ENCODE measurements at places on chromosomes 1 and 21. TPM values are rescaled to one million over a fixed set of nuclear protein-coding genes. Genes with fewer than 3 reads are reported as not detected.
A peak's percentile ranks its signal among the peaks of the same experiment; 100 is the strongest.

DNA sequence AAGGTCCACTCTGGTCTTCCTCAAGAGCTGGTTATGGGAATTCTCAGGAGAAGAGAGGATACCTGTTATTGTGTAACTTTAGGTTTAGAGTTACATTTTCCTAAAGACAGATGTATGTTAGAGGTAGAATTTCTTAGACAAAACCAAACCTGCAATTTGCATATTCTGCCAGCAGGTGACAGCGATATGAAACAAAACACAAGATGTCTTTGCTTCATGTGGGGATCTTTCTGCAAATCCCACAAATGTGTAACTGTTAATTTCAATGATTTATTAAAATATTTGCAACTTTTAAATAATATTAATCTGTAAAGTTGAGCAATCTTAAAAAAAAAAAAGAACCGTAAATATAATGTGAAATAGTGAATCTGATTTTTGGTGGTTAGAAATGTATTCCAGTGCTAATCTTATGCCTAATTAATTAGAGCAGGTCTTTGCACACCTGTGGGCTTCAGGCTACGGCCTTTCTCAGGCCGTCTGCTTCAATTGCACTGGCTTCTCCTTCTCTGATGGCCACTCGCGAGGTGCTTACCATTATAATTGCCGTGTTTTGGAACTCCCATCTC, 33.4 kb downstream of the FAM78B start:
- no peak for DNase-seq
- no peak overlapping the region for H3K27ac ChIP-seq
- H3K4me1 ChIP-seq, result no peaks in the 10 kb centered on the region
- H3K27me3 ChIP-seq, result peaks cover 5% of the 10 kb centered on the region

- no peak for DNase-seq
- H3K4me1 ChIP-seq, result peaks cover 19% of the 10 kb centered on the region
- H3K36me3 ChIP-seq, result peaks cover 52% of the 10 kb centered on the region
- H3K4me3 ChIP-seq, result no peak overlapping the region
- H3K27me3 ChIP-seq, result no peaks in the 10 kb centered on the region
- H3K27ac ChIP-seq, result peak overlapping the region; percentile 71
Observed at GRCh38 chr1:24900985-24901781, 28.9 kb downstream of the RUNX3 start.

- no peak overlapping the region for H3K4me3 ChIP-seq
- peaks cover 8% of the 10 kb centered on the region for H3K27me3 ChIP-seq
- no peaks in the 10 kb centered on the region for H3K36me3 ChIP-seq
- DNase-seq, result no peak
- H3K4me1 ChIP-seq, result peaks cover 3% of the 10 kb centered on the region
Observed at GRCh38 chr1:226604560-226605317, 56.2 kb downstream of the STUM start.

GRCh38 chr1:225155555-225155954, 226.1 kb downstream of the DNAH14 start:
- H3K36me3 ChIP-seq, result no peaks in the 10 kb centered on the region
- no peak overlapping the region for H3K27ac ChIP-seq
- H3K27me3 ChIP-seq, result no peaks in the 10 kb centered on the region
- peaks cover 7% of the 10 kb centered on the region for H3K4me1 ChIP-seq

DNA sequence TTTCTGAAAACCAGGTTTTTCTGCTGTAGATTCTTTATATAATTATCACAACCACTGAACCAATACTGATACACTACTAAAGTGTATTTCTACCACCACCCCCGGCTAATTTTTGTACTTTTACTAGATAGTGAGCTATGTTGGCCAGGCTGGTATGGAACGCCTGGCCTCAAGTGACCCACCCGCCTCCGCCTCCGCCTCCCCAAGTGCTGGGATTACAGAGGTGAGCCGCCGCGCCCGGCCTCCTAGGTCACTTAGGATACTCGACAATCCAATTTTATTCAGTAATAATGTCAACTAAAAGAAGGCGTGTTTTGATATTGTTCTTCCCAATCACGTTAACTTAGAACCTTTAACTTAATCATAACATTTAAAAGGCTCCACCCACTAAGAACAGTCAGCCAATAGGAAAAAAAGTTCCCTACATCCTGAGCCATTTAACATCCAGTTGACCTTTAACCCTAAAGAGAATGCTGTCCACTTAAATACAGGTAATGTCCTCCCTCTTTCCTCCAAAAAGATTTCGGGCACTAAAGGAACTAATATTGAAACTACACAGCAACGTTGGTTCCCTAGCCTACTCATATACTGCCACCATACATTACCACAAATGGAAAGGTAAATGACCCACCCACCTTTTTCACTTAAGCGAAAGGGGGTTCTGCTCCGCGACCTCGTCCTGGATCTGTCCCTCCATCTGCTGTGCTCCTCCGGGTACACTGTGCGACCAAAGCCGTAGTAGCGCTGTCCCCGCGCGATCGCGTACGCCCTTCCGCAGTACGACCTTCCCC, 1.2 kb downstream of the RSRP1 start:
- H3K27ac ChIP-seq, result peak overlapping the region; percentile 100
- no peaks in the 10 kb centered on the region for H3K27me3 ChIP-seq
- peaks cover 28% of the 10 kb centered on the region for H3K36me3 ChIP-seq

GRCh38 chr1:18549906-18550305, 69.2 kb downstream of the KLHDC7A start:
- DNase-seq, result no peak
- no peak overlapping the region for H3K27ac ChIP-seq
- no peaks in the 10 kb centered on the region for H3K36me3 ChIP-seq
- no peak overlapping the region for H3K4me3 ChIP-seq
- H3K4me1 ChIP-seq, result no peaks in the 10 kb centered on the region
- peaks cover 41% of the 10 kb centered on the region for H3K27me3 ChIP-seq

- H3K27me3 ChIP-seq, result no peaks in the 10 kb centered on the region
- H3K4me3 ChIP-seq, result peak overlapping the region; percentile 56
- peak overlapping the region; percentile 94 for H3K27ac ChIP-seq
- peak; percentile 26 for DNase-seq
- H3K4me1 ChIP-seq, result peaks cover 89% of the 10 kb centered on the region
Observed at GRCh38 chr21:42423197-42423675, 19.5 kb downstream of the UBASH3A start.

- no peaks in the 10 kb centered on the region for H3K36me3 ChIP-seq
- DNase-seq, result peak; percentile 12
- H3K4me3 ChIP-seq, result no peak overlapping the region
- H3K4me1 ChIP-seq, result no peaks in the 10 kb centered on the region
Observed at GRCh38 chr1:64675718-64676345, 69.0 kb upstream of the RAVER2 start.

GRCh38 chr1:59683197-59683596, 131.6 kb upstream of the HOOK1 start:
- H3K4me3 ChIP-seq, result no peak overlapping the region
- H3K36me3 ChIP-seq, result no peaks in the 10 kb centered on the region
- DNase-seq, result no peak
- H3K27me3 ChIP-seq, result no peaks in the 10 kb centered on the region
- no peaks in the 10 kb centered on the region for H3K4me1 ChIP-seq
- H3K27ac ChIP-seq, result no peak overlapping the region

GRCh38 chr1:24920533-24920925, 9.5 kb downstream of the RUNX3 start:
- no peaks in the 10 kb centered on the region for H3K36me3 ChIP-seq
- H3K4me3 ChIP-seq, result peak overlapping the region; percentile 65
- peaks cover 34% of the 10 kb centered on the region for H3K4me1 ChIP-seq
- DNase-seq, result no peak
- H3K27me3 ChIP-seq, result no peaks in the 10 kb centered on the region
- H3K27ac ChIP-seq, result peak overlapping the region; percentile 95

- H3K4me3 ChIP-seq, result no peak overlapping the region
- peaks cover 6% of the 10 kb centered on the region for H3K4me1 ChIP-seq
- H3K36me3 ChIP-seq, result no peaks in the 10 kb centered on the region
- no peak overlapping the region for H3K27ac ChIP-seq
Observed at GRCh38 chr1:161482610-161483009, 22.6 kb upstream of the FCGR2A start.

GRCh38 chr21:45889256-45889655, 92.3 kb upstream of the COL6A1 start:
- DNase-seq, result no peak
- H3K27ac ChIP-seq, result no peak overlapping the region
- H3K4me1 ChIP-seq, result peaks cover 100% of the 10 kb centered on the region
- H3K4me3 ChIP-seq, result peak overlapping the region; percentile 24
- H3K27me3 ChIP-seq, result peaks cover 16% of the 10 kb centered on the region
- H3K36me3 ChIP-seq, result peaks cover 6% of the 10 kb centered on the region

GRCh38 chr1:176998183-176998795, 166.2 kb downstream of the ASTN1 start:
- no peak for DNase-seq
- no peak overlapping the region for H3K27ac ChIP-seq
- no peaks in the 10 kb centered on the region for H3K36me3 ChIP-seq
- H3K27me3 ChIP-seq, result peaks cover 17% of the 10 kb centered on the region

DNA sequence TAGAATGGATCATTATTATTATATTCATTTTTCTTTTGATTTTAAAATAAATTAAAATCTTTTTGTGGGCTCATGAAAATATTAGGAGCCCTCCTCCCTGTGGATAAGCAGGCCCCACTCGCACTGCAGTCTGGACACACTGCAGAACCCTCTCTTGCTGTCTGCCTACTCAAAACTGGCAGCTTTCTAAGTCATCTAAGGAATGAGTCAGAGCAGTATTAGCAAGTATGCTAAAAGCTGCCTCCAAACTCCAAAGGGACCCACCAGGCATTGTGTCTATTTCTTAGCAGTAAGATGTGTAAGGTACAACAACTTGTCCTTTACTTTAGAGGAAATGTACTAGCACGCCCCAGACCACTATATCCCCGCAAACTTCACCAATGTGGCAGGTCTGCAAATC, 108.8 kb downstream of the SYF2 start:
- no peaks in the 10 kb centered on the region for H3K27me3 ChIP-seq
- no peaks in the 10 kb centered on the region for H3K36me3 ChIP-seq
- peaks cover 17% of the 10 kb centered on the region for H3K4me1 ChIP-seq
- H3K4me3 ChIP-seq, result no peak overlapping the region
- no peak for DNase-seq

GRCh38 chr1:75992312-75992711, 60.1 kb upstream of the ASB17 start:
- no peaks in the 10 kb centered on the region for H3K27me3 ChIP-seq
- H3K36me3 ChIP-seq, result peaks cover 2% of the 10 kb centered on the region
- no peaks in the 10 kb centered on the region for H3K4me1 ChIP-seq
- H3K4me3 ChIP-seq, result no peak overlapping the region

DNA sequence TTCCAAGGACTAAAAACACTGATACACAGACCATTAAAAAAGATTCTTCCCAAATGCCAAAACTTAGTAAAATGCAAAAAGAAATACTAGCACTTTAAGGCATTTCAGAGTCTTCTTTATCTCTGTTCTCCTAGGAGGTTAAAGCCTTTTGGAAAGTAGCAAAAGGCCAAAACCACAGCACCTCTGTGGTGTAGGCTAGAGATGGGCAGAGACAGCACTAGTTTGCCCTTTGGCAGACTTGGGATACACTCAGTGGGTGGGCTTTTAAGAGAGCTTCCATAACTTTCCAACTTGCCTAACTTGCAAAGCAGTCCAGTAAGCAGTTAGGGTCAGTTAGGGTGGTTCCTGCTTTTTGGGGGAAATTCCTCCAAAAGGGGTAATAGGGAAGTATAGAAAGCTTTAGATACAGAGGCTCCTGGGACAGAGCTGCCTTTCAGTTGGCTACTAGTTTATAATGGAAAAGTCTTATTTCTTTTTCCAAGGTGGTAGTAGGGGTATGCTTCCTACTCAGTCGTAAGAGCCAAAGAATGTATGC, 17.9 kb upstream of the PTCH2 start:
- peaks cover 39% of the 10 kb centered on the region for H3K36me3 ChIP-seq
- peaks cover 11% of the 10 kb centered on the region for H3K4me1 ChIP-seq
- no peak overlapping the region for H3K4me3 ChIP-seq
- H3K27me3 ChIP-seq, result no peaks in the 10 kb centered on the region
- no peak overlapping the region for H3K27ac ChIP-seq
- no peak for DNase-seq

DNA sequence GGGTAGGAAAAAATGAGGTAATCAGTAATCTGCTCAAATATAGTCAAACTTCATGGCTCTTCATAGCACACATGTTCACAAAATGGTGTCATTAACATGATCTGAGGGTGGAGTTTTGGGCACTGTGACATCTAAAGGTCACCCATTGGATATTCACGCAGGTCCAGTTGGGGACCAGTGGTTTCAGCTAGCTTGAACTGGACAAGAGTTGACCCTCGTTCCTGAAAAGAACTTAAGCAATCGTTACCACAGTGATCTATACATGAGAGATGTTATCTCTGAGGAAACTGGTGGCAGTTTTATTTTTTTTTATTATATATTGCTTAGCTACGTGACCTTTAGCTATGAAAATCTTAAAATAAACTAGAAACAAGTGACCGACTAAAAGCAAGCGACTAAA, 3.0 kb upstream of the OR2C3 start:
- H3K27ac ChIP-seq, result no peak overlapping the region
- no peaks in the 10 kb centered on the region for H3K36me3 ChIP-seq
- no peaks in the 10 kb centered on the region for H3K4me1 ChIP-seq
- H3K4me3 ChIP-seq, result no peak overlapping the region
- DNase-seq, result no peak

DNA sequence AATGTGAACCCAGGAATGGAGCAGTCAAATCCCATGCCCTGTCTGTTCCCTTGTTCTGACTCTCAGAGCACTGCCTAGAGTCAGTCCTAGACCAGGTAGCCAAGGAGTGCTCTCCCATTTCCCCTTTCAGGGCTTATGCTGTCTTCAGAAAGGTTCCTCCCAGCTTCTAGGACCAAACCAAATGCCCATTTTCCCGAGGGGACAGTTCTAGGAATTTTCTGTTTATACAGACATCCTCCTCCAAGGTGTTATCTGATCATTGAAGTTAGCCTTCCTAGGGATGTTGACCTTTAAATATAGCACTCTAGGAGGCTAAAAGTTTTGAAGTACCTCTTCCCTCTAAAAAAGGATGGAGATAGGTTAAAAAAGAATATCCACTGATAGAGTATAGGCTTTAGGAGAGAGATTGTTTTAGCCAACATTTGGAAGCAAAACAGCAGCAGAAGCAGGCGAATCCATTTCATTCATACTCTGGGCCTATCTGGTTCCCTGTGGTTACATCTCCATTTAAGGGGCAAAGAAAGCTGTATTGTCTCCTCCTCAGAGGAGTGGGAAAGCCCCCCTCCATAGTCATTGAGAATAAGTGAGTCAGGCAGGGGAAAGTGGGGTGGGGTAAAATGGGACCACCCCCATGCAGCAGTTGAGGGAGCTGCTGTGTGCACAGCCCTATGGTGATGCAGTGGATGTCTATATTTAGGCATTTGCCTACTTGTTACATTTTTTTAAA, 126.5 kb downstream of the SPATA46 start:
- H3K27ac ChIP-seq, result no peak overlapping the region
- no peak overlapping the region for H3K4me3 ChIP-seq
- H3K36me3 ChIP-seq, result no peaks in the 10 kb centered on the region
- peaks cover 5% of the 10 kb centered on the region for H3K27me3 ChIP-seq

Gene NES
- not detected for total RNA-seq

Gene GCSAML
- not detected for total RNA-seq

Gene KANK4
- not detected for total RNA-seq

Gene USP24
- 78.8 TPM for total RNA-seq

Gene CCT3
- total RNA-seq, result 154 TPM

Gene IL6R
- total RNA-seq, result 44.4 TPM

Gene UTS2
- total RNA-seq, result not detected

Gene NGF
- not detected for total RNA-seq

Gene TMEM269
- 0.49 TPM for total RNA-seq

Gene FMO1
- total RNA-seq, result not detected

All from naive thymus-derived CD8-positive, alpha-beta T cell (primary cell).